ENCODE measurements at places on chromosomes 4 and X. TPM values are rescaled to one million over a fixed set of nuclear protein-coding genes. Genes with fewer than 3 reads are reported as not detected.

GRCh38 chr4:28360681-28361080 lies 1500.0 kb downstream of the STIM2 start:
- DNase-seq: no peak

DNA sequence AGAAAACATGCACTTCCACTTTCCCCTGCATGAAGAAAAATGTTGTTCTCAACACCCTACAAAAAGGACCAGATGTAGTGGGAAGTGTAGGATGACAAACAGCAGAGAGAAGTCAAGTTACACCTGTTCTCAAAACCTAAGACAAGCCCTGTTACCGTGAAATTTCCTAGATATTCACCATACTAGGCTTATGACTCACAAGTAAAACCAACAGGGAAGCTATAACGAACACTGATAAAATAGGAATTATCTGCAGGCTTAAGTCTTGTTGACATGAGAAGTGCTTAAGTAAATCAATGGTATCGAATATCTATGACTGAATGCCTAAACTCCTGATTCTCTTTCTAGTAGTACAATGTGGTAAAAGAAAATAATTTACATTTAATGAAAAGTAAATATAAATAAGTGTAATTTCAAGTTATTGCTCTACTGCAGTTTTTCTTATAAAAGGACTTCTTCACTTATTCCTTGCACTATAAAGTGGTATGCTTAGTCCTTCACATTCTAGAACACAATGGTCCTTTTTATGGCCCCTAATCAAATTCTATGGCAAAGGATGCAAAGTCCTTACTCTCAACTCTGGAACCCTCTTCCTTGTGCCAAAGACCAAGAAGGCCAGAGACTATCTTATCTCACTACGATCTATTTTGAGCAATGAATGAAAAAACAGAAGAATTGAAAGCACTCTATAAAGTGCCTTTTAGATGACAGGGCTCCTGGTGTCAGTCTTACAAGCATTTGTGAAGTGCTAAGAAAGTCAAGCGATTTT lies 19.6 kb downstream of the AP1S2 start:
- DNase-seq: no peak

Gene TCEAL9
- 81.1 TPM for total RNA-seq

Gene HCCS
- 13.3 TPM for total RNA-seq

Measured in sigmoid colon (tissue), 7 donors.